T-helper 17 cell (primary cell): ENCODE measurements at places on chromosomes 5 and 9. TPM values are rescaled to one million over a fixed set of nuclear protein-coding genes. Genes with fewer than 3 reads are reported as not detected.
A peak's percentile ranks its signal among the peaks of the same experiment; 100 is the strongest.

Gene PCDHA13
- total RNA-seq = not detected

Gene CMYA5
- total RNA-seq = 0.23 TPM

Gene SH3PXD2B
- 0.21 TPM for total RNA-seq

Gene CRHBP
- 0.50 TPM for total RNA-seq

- H3K27ac ChIP-seq = no peak overlapping the region
- DNase-seq = no peak
- no peaks in the 10 kb centered on the region for H3K4me1 ChIP-seq
- no peak overlapping the region for H3K4me3 ChIP-seq
Measured at GRCh38 chr5:6875376-6875775, 162.1 kb downstream of the TENT4A start.

DNA sequence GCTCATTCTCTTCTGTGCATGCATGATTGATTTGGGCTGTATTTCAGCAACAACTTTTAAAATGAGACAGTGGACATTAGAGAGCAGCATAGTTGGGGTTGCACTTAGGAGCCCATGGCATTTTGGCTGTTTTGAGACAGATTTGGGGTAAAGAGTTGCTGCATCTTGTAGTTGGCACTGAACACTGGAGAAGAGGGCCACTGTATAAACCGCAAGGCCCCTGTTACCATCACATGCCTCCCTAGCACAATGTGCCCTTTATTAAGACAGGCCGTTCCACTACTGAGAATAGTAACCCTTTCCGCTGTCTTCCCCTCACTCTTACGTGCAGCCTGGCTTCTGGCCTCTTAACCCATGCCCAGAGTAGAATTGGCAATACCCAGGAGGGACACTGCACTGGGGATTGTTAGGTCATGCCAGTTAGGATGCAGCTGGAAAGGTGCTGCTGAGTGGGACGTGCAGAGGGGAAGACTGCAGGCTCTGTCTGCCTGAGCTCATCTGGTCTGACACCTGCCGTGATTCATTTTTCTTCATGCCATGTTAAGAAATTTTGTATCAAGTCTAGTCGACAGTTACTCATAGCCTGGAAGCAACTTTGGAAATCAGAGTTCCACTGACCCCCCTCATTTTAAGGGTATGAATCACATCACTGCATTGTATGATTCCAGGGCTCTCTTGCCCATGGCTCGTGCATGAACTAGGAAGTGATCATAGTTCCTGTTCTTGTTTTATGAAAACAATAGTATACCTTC, 146.9 kb upstream of the DMRT1 start:
- peaks cover 6% of the 10 kb centered on the region for H3K4me1 ChIP-seq
- H3K4me3 ChIP-seq = no peak overlapping the region
- H3K27me3 ChIP-seq = peaks cover 30% of the 10 kb centered on the region
- H3K27ac ChIP-seq = no peak overlapping the region

DNA sequence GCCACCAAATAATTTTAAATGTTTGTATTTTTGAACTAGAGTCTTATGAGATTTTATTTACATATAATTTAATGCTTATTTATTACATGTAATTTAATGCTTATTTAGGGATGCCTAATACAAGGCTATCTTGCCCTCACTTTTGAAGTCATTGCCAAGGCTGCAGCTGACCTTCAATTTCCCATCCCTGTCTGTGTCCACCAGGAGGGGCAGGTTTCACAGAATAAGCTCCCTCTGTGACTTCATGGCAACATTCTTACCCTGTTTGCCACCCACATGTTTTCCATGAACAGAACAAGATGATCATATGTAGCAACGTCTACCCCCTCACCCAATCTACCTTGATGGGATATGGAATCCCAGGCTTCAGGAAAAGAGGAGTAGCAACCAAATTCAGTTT, 27.0 kb downstream of the C5 start:
- peaks cover 5% of the 10 kb centered on the region for H3K36me3 ChIP-seq
- no peak for DNase-seq
- no peaks in the 10 kb centered on the region for H3K27me3 ChIP-seq
- peaks cover 4% of the 10 kb centered on the region for H3K4me1 ChIP-seq

DNA sequence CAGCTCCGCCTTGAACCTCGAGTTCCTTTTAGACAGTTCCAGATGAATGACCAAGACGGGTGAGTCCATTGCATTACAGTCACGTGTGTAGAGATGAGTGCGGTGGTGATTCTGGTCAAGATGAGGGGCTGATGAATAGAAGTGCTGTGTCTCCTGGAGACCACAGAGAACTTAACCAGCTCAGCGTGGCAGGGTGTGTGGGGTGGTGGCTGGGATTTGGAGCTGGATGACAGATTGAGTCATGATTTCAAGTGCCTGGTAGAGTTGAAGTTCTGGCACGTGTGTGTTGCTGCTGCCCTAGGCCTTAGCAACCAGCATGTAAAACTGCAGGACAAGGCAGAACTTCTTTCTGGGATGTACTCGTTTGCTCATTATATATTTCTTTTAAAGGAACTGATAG, 53.3 kb downstream of the PRRC2B start:
- no peaks in the 10 kb centered on the region for H3K27me3 ChIP-seq
- H3K4me3 ChIP-seq = no peak overlapping the region
- DNase-seq = no peak
- H3K36me3 ChIP-seq = peaks cover 3% of the 10 kb centered on the region
- H3K27ac ChIP-seq = peak overlapping the region; percentile 65

GRCh38 chr9:70466976-70467561, 52.6 kb upstream of the KLF9 start:
- peaks cover 35% of the 10 kb centered on the region for H3K4me1 ChIP-seq
- H3K4me3 ChIP-seq = no peak overlapping the region
- no peak for DNase-seq
